ENCODE measurements at places on chromosomes 1 and 21.
A peak's percentile ranks its signal among the peaks of the same experiment; 100 is the strongest.

DNA sequence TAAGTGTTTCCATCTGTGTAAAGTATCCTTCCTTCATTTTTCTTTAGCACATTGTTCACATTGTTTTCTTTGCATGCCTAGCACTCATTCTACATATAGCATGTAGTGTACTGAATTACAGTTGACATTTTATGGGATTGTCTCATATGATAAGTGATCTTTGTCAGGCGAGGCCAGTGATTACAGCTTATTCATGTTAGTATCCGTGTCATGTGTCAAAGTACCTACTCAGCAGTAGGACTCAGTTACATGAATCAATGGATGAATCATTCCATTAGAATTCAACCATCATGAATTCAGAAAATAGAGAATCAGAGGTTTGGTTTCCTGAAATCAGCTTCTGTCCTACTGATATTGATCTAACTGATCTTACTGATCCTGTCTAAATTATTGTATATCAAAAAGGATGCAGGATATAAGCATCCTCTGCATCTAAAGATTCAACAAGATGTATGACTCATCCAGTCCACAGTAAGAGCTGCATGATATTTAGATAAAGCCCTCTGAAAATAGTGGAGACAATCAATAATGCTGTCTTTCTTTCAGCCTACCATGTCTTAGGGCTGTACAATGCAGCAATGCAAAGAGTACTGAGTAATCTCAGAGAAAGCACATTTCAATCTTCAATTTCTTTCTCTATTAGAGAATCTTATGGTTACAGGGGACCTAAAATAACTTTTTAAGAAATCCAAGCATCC, 20.7 kb upstream of the HRNR start:
- no peak for DNase-seq

- no peak for DNase-seq
Observed at GRCh38 chr1:215380566-215380965, 186.5 kb upstream of the KCTD3 start.

DNA sequence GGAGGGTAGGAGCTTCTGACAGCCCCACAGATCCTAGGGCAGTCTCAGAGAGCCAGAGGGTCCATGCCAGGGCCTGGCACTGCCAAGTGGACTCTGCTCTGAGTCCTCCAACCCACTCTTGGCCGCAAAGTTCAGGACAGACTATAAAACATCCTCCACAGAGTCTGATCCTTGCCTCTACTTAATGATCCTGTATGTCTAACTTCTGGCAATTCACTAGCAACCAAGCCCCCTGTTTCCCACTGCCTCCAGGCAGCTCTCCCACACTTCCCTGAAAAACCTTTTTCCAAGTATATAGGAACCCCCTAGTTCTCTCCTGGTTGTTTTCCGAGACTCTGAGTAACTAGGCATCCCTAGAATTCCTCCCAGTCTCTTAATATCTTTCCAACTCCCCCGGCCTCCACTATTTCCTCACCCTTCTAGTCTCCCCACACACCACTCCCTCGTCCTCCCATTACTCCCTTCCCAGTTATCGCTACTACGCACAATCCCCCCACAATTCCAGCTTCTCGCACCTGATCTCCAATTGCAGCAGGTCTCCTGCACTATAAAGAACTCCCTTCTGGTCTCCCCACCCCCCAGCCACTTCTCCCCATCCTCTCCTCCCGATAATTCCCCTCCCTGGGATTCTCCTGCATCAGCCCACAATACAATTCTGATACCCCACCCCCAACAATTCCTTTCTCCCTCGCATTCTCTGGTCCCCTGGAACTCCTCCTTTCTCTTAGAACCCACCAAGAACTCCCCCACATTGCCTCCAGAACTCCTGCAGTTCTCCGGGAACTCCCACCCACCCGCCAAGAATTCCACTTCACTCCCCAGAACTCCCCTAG, 574 bp downstream of the IGSF9 start:
- DNase-seq = no peak

DNA sequence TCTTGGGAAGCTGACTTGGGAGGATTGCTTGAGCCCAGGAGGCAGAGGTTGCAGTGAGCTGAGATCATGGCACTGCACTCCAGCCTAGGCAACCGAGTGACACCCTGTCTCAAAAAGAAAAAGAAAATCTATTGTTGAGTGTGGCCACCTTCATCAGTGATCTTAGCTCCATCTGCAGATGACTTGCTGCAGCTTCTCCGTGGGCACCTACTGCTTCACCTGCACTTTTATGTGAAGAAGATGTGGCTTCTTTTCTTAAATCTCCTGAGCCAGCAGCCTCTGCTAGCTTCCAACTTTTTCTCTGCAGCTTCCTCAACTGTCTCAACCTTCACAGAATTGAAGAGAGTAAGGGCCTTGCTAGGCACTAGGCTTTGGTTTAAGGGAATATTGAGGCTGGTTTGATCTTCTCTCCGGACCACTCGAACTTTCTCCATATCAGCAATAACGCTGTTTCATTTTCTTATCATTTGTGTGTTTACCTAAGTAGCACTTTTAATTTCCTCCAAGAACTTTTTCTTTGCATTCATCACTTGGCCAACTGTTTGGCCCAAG, 28.0 kb downstream of the AGPAT3 start:
- peak; percentile 18 for DNase-seq

- DNase-seq = peak; percentile 7
Observed at GRCh38 chr1:197145446-197146024, 934 bp downstream of the ASPM start.

DNA sequence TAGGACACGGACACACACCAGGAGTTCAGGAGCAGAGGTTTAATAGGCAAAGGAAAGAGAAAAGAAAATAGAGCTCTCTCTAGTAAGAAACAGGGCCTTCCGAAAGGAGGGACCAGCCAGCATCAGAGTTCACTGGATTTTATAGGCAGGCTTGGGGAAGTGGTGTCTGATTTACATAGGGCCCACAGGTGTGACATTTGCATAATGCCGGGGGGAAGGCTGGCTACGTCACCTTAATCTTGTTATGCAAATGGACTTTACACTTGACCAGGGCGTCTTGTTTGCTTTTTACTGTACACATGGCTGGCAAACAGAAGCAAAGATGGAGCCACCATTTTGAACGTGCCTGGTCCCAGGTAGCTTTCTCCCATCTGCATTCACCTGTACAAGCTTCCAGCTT, at the start of gene OR14A16:
OR14A16 (minus strand) TSS at position 97 of the 400 bp plus-strand sequence. CDS start 8,390 bp downstream, outside the sequence.
- DNase-seq = no peak

DNA sequence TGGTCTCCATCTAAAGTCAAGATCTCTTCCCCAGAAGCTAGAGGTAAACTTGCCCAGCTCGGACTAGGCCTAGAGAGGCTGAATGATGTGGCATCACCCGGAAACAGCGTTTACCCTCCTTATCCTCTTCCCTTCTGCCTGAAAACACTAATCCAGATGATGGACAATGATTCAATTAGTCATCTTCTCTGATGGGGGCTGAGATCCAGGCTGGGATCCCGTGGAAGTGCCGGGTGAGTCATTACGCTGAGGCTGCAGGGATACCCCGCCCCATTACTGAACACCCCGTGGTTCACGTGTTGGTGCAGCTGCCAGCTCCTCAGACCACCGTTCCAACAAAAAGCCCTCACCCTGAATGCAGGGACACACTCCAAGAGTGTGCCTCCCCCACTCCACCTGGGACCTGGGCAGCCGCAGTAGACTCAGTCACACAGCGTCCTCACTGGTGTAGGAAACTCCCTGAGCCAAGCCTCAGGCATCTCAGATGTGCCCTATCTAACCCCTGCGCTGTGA, 2.0 kb downstream of the S100A6 start:
- DNase-seq = peak; percentile 36

DNA sequence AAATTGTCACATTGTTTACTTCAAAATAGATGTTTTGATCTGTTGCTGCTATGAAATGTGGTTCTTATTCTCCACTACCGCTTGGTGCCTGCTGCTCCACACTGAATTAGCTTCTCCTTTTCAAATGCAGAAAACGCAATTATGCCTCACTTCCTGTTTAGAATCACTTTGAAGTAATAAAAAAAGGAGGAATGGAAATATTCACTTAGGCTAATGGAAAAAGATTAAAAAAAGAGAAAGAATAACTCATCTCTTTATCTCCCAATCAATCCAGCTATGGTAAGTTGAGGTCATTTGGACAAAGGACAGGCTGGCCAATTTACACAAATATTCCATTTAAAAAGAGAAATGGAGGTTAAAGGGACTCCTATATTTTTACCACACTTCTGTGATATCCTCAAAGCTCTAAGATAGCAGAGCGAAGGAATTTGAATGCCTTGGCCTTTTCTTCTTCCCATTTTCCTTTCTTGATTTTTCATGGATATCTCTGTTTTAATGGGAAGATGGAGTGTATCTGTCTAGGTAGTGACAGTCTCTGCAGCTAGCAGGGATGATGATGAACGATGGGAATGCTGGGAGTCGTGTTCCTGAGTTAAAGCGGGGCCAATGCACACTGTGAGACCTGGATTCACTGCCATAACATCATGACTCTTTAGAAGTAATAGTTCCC, 35.7 kb downstream of the RGS5 start:
- no peak for DNase-seq

GRCh38 chr1:92324784-92325183, 25.9 kb downstream of the RPAP2 start:
- DNase-seq = no peak

- DNase-seq = no peak
Observed at GRCh38 chr1:12473596-12474362, 144.2 kb downstream of the DHRS3 start.

Data from activated CD4-positive, alpha-beta T cell treated with anti-CD3 and anti-CD28 coated beads, Interleukin-2, amount 50 U/mL, for 16 hours (primary cell).